Stimulated activated CD4-positive, alpha-beta T cell treated with anti-CD3 and anti-CD28 coated beads, Interleukin-2, amount 100 ng/mL, for 48 hours (primary cell): ENCODE measurements at places on chromosomes 7 and 10.

GRCh38 chr7:151992375-151992774 is 33.1 kb upstream of the GALNT11 start:
- DNase-seq: peak; percentile 25

DNA sequence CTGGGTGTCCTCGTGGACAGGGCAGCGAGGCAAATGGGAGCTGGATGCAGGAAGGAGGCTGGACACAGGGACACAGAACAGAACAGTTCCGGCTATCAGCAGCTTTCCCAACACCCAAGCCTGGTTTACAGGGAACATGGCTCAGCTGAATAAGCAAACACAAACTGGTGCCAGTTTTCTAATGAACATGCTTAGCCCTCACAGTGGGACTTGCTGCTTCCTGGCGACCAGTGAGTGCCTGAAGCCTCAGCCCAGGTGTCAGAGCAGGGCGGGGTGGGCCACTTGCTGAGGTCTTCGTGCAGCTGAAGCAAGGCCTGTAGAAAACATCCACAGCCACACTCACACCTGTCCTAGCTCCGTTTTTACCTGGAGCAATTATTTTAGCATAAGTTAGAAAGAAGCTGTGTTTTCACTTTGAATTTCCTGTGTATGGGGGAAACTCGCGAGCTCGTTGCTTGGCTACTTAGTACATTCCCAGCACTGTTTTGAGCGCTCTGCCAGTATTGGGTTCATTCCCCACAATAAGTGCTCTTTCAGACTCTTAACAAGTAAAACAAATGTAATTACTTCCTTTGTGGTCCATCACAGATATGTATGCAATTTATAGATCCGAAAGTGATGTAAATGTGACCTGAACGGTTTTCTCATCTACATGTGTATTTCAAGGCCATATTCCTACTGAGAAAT is 261.2 kb upstream of the SHH start:
- no peak for DNase-seq

DNA sequence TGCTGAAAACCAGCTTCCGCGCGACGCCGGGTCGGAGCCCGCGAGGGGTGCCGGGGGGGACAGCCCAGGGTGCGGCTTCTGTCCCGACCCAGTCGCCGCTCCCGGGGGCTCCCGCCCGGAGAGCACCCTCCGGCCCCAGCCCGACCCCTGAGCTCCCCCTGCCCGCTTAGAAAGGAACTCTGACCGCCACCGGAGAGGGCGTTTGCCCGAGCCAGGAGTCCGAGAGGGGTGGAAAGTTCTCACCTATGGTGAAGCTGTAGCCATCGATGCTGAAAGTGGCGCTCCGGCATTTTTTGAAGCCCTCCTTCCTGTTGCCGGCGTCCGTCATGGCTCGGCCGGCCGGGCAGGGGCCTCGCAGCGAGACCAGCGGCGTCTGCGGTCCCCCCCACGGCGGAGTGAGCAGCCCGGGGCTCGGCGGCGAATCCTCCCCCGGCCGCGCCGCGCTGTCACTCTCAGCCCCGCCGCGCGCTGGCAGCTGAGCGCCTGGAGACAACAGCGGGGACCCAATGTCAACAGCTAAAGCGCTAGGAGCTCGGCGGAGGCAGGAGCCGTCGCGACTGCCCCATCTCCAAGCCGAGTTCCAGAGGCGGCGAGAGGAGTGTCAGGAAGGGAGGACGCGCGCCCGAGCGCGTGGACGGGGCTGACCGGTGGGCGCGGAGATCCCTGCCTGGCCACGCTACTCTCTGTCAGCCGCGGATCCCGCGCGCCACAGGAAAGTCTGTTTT is 191.6 kb downstream of the LSM5 start:
- no peak for DNase-seq

DNA sequence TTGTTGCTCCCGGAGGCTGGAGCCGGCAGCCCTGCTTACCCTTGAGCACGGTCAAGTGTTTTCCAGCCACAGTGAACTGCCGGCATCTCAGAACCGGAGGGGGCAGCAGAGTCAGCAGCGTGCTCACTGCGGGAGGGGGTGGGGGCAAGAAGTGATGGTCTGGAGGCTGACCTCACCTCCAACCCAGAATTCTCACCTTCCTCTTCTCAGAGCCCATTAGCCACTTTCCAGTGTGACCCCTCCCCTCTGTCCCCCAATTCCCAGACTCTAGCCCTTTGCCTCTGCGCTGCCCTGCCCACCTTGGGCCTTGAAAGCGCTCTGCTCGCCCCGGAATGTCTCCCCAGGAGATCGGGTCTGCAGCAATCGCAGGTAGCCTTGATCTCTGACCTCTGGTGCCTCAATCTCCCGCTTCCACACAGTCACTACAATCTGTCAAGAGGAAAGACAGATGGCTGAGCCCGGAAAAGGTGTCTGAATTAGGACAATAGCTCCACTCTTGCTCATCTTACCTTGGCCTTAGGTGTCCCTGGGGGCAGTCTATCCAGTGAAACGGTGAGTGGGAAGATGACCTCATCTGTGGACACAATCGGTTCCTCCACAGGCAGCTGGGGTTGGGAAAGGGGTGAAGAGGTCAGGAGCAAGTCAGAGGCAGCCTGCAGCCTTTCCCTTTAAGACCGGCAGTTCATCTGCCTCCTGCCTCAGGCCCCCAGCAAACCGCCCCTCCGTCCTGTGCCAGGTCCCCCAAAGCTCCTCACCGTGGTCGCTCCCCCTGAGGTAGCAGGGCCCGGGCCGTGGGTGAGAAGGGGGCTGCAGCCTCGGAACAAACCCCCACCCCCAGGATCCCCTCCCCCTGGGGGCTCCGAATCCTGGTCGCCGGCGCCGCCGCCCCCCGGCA is 942 bp downstream of the TRAPPC14 start:
- DNase-seq: no peak

GRCh38 chr7:98668255-98668654 is 51.2 kb downstream of the NPTX2 start:
- no peak for DNase-seq
